ENCODE measurements at places on chromosomes 16 and 17.

GRCh38 chr16:88287219-88287618 is 95.5 kb upstream of the ZNF469 start:
- DNase-seq = no peak

DNA sequence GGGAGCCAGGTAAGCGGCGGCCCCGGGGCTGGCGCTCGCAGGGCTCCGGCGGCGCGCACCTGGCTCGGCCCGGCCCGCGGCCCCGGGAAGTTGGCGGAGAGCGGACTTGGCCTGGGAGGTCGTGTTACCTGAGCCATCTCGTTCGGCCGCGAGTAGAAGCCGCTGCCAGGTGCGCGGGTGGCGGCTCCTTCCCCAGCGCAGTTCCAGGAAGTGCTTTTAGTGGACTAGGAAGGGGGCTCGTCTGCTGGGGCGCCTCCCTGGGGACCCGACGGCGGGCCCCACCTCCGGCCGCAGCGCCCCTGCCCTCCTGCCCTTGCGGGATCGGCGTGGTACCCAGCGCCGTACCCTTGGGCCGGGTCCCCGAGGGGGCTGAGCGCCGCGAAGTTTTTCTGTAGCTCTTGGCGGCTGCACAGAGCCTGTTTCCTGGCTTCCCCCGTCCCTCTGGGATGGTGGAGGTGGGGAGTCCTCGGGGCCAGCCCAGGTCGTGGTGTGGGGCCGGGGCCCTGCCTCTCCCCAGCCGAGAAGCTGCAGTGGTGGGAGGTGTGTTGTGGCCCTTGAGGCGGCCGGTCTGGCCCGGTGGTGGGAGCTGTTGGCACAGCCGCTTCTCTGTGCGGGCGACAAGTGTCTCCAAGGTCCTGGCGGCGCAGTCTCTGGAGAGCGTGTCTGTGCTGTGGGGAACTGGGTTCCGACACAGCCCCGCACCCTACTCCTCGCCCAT is 96.9 kb downstream of the RAB11FIP4 start:
- peak; percentile 39 for DNase-seq

DNA sequence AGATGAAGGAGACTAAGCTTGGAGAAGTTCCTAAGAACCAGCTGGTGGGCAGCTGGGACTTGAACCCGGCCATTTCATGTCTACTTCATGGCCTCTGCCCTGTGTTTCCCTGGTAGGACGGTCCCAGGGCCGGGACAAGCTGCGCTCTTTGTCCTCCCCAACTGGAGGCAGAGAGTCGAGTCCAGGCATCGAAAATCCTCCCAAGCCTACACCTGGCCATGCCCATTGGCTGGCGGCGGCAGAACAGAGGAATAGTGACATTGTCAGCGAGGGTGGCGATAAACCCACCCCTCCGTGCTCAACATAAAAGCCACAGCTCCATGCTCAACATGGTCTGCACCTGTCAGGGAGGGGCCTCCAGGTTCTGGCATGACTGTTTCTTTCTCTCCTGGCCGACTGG is 77.7 kb downstream of the RBFOX3 start:
- DNase-seq = no peak

GRCh38 chr16:49641250-49641649 is 214.7 kb downstream of the ZNF423 start:
- no peak for DNase-seq

GRCh38 chr16:66382966-66383299 is 16.4 kb downstream of the CDH5 start:
- no peak for DNase-seq

DNA sequence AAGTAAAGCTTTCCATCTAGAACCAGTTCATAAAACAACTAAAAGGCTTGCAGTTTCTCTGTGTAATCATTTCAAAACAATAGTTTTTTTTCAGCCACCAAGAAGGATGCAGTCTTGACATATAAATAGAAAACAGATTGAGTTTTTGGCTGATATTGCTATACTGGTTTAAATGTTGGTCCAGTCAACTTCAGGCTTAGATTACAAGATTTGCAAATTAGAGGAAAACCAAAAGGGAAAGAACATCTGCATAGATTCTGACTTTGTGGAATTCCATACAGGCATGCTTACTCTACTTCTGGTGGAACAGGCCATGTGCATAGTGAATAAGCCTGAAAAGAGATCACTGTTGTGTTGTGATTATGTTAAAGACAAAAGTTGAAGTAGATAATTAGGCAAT is 150.3 kb downstream of the BCAS3 start:
- DNase-seq = no peak

GRCh38 chr16:70687102-70687511 is 1.3 kb upstream of the MTSS2 start:
- no peak for DNase-seq

GRCh38 chr17:74430706-74431567 is 951 bp upstream of the GPRC5C start:
- DNase-seq = peak; percentile 52

- no peak for DNase-seq
Measured at GRCh38 chr17:9645851-9646545, 681 bp downstream of the USP43 start.

DNA sequence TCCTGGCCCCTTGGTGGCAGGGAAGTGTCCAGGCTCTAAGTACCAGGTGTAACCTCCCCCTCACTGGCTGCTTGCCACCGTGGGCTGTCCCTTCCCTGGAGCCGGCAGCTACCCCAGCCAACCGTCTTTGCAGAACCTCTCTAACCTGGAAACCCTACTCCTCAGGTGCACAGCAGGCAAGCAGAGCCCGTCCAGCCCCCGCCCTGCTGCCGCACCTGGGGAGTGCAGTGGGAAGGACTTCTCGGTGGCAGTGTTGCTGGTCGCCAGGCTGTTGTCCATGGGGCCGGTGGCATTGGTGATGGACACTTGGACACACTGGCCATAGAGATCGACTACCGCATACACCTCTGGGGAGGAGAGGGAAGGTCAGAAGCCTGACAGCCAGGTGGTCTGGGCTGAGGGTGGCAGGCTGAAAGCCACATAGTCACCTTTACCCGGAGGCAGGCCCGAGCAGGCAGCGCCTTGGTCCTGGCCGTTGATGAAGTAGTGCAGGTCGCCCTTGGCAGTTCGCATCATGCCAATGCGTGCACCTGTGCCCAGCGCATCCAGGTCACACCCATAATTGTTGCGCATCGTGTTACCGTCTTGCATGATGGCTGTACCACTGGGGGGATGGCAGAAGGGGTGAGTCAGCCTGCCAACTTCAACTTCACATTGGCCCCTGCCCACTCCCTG is 6.5 kb downstream of the NEURL4 start:
- no peak for DNase-seq

DNA sequence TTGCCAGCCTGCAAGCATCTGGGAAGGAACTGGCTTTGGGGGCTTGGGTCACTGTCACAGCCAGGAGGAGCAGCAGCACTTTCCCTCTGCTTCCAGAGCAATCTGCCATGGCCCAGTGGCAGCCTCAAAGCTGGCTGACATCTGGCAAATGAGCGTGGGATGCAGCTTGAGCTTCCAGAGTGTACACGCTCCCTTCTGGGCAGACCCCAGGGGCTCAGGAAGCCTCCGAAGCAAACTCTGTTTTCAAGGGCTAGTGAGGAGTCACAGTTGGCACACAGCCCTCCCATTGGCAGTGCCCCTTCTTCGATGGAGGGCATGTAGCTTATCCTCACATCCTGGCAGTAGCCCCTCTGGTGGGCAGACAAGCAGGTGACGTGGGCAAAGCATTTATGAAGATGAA is 249.6 kb downstream of the ENGASE start:
- DNase-seq = no peak

- no peak for DNase-seq
Measured at GRCh38 chr16:55641430-55642056, 14.2 kb upstream of the SLC6A2 start.

DNA sequence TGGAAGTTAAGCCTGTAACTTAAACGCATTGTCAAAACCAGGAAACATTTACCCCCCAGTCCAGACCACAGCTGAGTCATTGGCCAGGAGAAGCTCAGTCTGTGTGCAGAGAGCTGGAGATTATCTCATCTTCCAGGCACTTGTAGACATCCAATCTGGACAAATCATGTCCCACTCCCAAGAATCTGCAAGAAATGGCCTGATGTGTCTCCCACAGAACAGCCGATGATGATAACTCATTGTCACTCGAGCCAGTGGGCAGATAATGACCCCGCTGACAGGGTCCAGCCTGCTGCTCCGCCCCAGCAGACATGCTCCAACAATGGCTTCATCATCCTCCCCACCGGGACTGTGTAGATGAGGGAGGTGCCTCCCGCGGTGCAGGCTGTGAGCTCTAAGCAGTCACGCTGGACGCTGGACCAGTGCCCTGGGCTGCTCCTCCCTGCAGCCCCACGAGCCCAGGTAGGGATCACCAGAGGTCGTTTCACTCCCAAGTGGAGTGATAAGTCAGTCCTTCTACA is 322.5 kb downstream of the C16orf95 start:
- DNase-seq = no peak

DNA sequence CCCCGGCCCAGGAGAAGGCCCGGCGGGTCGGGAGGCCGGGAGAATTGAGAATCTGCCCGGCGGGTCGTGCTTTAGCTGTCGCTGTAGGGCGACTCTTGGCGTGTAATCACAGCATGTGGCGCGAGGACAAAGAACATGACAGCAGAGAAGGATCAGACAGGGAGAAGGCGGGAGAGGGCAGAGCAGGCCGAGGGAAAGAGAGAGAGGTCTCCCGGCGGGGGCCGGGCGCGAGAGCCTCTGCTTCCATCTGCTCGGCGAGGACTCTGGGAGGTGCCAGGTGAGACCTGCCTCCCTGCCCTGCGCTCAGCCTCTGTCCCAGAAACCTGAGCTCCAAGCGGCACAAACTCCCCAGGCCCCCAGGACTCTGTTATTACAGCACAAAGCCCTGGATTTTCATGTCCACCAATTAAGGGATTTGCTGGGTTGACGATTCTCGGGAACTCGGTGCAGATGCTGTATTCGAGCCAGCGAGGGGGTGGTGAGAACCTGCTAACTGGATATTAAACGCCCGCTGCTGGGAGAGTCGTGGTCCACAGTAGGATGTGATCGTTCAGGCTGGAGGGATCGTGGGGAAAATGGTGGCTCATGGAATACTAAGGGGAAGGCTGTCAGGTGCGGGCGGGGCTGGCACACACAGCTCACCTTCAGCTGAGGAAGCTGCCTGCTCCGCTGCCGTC is 172.0 kb upstream of the CIBAR2 start:
- DNase-seq = peak; percentile 62

GRCh38 chr17:67105213-67105612 is 60.9 kb downstream of the CACNG1 start:
- no peak for DNase-seq

- no peak for DNase-seq
Measured at GRCh38 chr16:28202147-28202746, 9.5 kb downstream of the XPO6 start.

DNA sequence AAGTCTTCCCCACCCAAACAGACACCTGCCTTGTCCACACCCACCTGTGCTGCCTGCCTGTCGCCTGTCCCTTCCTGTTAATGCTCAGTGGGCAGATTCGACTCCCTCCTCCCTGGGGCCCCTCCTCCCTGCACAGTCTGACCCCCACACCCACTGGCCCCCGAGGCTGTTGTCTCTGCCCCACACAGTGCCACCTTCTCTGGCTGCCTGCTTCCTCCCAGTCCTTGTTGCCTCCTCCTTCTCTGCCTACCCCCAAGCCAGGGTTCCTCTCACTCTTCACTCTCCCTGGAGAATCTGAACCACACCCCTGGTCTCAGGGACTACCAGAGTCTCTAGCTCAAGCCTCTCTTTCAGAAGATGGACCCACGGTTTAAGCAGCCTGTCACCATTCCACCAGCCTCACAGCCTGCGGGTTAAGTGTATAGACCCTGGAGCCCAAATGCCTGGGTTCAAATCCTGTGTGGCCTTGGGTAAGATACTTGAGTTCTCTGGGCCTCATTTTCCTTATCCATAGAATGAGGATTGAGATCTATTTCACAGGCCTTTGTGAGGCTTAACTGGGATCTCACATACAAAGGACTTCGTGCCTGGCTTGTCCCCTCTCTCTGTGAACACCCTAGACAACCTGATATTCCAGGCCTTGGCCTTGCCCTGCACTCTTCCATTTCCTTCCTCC is 3.8 kb upstream of the ARHGAP23 start:
- no peak for DNase-seq

- peak; percentile 54 for DNase-seq
Measured at GRCh38 chr17:39653662-39654331, 11.4 kb upstream of the TCAP start.

- DNase-seq = no peak
Measured at GRCh38 chr16:46717692-46718091, 28.2 kb downstream of the ORC6 start.

- no peak for DNase-seq
Measured at GRCh38 chr16:29126616-29127015, 141.8 kb downstream of the LAT start.

- DNase-seq = no peak
Measured at GRCh38 chr16:65373097-65373496, 251.2 kb upstream of the CDH11 start.

DNA sequence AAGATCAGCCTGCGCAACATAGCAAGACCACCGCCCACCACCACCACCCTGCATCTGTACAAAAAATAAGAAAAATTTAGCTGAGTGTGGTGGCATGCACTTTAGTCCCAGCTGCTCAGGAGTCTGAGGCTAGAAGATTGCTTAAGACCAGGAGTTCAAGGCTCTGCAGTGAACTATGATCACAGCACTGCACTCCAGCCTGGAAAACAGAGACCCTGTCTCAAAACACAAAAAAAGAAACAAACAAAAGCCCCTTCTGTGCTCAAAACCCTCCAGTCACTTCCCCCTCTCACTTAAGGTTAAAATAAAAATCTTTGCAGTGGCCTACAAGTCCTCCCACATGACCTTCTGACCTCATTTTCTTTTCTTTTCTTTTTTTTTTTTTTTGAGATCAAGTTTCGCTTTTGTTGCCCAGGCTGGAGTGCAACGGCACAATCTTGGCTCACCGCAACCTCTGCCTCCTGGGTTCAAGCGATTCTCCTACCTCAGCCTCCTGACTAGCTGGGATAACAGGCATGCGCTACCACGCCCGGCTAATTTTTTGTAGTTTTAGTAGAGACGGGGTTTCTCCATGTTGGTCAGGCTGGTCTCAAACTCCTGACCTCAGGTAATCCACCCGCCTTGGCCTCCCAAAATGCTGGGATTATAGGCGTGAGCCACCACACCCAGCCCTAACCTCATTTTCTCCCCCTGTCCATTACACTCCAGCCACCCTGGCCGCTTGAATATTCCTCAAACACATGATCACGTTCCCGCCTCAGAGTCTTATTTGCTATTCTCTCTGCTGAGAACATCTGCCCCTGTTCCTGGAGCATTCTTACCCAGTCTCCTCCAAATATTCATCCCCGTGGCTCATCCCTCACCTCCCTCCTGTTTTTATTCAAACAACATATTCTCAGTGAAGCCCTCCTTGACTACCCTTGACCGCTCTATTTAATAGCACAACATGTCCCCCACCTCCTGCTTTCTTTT is 126.6 kb upstream of the MED13 start:
- DNase-seq = no peak

Data from NCI-H2107 (cell line).